ENCODE measurements at places on chromosomes 6 and 20. TPM values are rescaled to one million over a fixed set of nuclear protein-coding genes. Genes with fewer than 3 reads are reported as not detected.

ULBP3 gene
- 8.5 TPM for polyA plus RNA-seq

CCDC167 gene
- 23.3 TPM for polyA plus RNA-seq

TCF15 gene
- polyA plus RNA-seq = 0.90 TPM

ZNF311 gene
- 7.9 TPM for polyA plus RNA-seq

Data from left kidney (tissue), 8 donors.